Posterior vena cava (tissue), 2 donors: ENCODE measurements at places on chromosomes 12 and 14. TPM values are rescaled to one million over a fixed set of nuclear protein-coding genes. Genes with fewer than 3 reads are reported as not detected.

DNA sequence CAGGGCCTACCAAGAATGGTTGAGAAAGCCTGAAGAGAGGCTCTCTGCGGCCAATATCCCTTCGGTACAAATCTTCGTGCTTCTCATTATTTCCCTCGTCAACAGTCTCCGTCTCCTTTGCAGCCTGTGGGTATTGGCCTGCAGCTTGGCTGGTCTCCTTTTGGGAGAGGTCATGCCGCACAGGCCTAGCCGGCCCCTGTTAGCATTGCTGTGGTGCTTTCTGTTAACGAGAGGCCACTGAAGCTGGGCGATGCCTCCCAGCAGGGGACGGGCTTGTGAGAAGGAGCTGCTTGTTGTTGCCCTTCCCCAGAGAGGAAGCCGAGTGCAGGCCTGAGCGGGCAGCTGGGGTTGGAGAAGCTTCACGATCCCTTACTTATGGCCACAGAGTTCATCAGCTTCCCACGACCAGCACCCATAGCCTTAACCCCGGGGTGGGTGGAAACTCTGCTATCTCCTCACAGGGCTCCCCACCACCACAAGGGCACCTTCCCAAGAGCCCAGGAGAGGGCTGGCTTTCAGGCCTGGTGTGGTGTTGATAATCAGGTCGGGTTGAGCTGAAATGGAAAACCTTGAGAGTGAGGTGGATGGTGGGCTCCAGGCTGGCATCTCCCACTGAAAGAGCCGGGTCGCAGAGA, 228.6 kb downstream of the ZFP36L1 start:
- DNase-seq = no peak

GRCh38 chr12:53133722-53134121, 30.4 kb downstream of the SOAT2 start:
- no peak for DNase-seq

DNA sequence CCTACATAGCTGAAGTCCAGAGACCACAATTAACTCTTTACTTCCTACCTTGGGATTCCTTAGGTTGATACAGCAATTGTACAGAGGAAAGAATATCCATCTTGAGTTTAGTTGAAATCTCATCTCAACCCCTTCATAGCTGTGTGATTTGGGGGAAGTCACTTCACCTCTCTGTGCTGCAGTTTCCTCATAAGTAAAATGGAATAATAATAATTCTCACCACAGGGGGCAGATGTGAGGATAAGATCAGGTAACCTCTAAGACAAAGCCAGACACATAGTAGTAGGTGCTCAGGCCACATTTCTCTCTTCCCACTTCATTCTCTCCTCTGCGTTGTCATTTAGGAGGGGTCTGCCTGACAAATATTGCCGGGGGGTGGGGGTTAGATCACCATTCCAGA, 6.7 kb downstream of the FOXN4 start:
- no peak for DNase-seq

DTX1 gene
- 4.5 TPM for total RNA-seq

BAG5 gene
- 29.0 TPM for total RNA-seq

PPFIA2 gene
- total RNA-seq = 62.6 TPM

NRL gene
- total RNA-seq = 1.4 TPM

MMP17 gene
- 4.3 TPM for total RNA-seq
